WTC11 (cell line): ENCODE measurements at places on chromosomes 5 and 9. TPM values are rescaled to one million over a fixed set of nuclear protein-coding genes. Genes with fewer than 3 reads are reported as not detected.

The IL7R gene
- total RNA-seq = 0.57 to 1.1 TPM (median 0.62 TPM) in 3 replicates

The PRDM9 gene
- total RNA-seq = 0.15 TPM in 1 of 3 replicates, not detected in the others

DNA sequence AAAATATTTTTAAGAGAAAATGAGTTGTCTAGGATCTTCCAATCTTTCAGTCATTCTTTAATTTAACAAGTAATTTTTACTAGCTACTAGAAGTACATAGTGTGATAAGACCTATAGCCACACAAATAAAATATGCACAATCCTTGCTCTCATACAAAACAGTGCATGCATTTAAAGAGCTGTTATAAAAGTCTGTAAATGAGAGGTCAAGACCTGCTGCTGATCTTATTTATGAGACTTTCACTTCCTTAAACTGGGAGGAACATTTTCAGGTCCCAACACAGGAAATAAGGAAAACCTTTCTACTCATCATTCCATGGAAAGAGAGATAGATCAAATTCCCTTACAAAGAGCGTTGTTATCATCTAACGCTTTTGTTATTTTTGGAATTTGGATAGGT lies 54.2 kb upstream of the PAM start:
- no peak for DNase-seq
- peaks cover 10% of the 10 kb centered on the region for H3K4me1 ChIP-seq
- peaks cover 2% of the 10 kb centered on the region; the same call in 1 of the 2 replicates for H3K27me3 ChIP-seq
- no peak overlapping the region for H3K27ac ChIP-seq
- no peaks in the 10 kb centered on the region for H3K36me3 ChIP-seq

DNA sequence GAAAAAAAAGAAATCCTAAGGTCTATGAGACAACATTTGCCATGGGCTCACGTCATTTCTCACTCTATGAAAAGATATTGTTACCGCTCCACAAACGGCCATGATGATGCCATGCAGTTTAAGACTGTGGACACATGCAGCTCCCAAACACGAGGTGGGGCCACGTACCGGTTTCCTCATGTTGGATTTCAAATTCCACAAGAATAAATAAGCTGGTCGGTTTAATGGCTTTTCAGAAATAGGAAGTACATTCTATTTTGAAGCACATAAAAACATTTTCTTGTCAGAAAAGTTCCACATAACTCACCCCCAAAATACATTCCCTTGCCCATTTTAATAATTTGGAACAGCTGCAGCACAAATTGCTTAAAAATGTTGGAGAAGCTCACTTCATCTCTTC lies 130.6 kb downstream of the MYO10 start:
- no peak for DNase-seq
- no peaks in the 10 kb centered on the region for H3K36me3 ChIP-seq
- no peak overlapping the region for H3K4me3 ChIP-seq
- peaks cover 18% of the 10 kb centered on the region for H3K4me1 ChIP-seq
- no peaks in the 10 kb centered on the region for H3K27me3 ChIP-seq

The VCAN gene
- total RNA-seq = 275 to 286 TPM (median 276 TPM) in 3 replicates

The SHISAL2B gene
- 11.1 to 15.2 TPM (median 14.8 TPM) in 3 replicates for total RNA-seq

The NFX1 gene
- total RNA-seq = 25.4 to 30.9 TPM (median 26.5 TPM) in 3 replicates

The IL4 gene
- not detected in 3 replicates for total RNA-seq

GRCh38 chr5:82164977-82165713 lies 113.0 kb downstream of the RPS23 start:
- H3K4me1 ChIP-seq = peaks cover 43% of the 10 kb centered on the region
- no peaks in the 10 kb centered on the region for H3K36me3 ChIP-seq
- DNase-seq = peak; percentile 29
- no peaks in the 10 kb centered on the region for H3K27me3 ChIP-seq
- peak overlapping the region; percentile 74 for H3K27ac ChIP-seq
- no peak overlapping the region for H3K4me3 ChIP-seq

DNA sequence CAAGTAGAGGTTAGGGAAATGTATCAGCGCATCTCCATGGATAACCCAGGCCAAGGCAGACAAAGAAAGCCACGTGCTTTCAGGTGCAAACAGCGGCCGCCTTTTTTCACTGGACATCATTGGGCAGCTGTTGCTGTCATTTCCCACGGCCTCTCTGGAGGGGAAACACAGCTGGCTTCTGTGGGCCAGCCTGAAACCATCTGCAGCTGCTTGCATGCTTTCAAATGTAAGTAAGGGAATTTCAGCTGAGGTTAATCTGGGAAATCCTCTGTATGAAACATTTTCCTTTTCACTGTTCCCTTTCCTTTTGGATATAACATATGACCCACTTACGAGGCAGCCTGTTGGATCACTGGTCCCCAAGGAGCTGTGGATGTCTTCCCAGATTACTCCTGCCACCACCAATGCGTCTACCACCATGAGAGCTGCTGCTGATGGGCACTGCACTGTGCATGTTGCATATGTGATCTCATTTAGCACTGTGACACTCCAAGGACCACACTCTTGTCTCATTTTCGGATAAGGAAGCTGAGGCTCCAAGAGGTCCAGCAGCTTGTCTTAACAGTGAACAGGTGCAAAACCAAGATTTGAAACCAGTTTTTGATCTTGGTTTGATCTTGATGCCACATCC lies 106.3 kb downstream of the C9orf152 start:
- no peak for DNase-seq
- H3K4me3 ChIP-seq = no peak overlapping the region
- no peaks in the 10 kb centered on the region for H3K36me3 ChIP-seq

- H3K27me3 ChIP-seq = no peaks in the 10 kb centered on the region
- no peak overlapping the region for H3K4me3 ChIP-seq
- no peak for DNase-seq
- no peak overlapping the region for H3K27ac ChIP-seq
Observed at GRCh38 chr5:120886351-120886860, 422.3 kb downstream of the PRR16 start.

The APBA1 gene
- total RNA-seq = 0.34 to 0.94 TPM (median 0.44 TPM) in 3 replicates

The ZDHHC11 gene
- total RNA-seq = 21.4 to 37.5 TPM (median 37.3 TPM) in 3 replicates

GRCh38 chr9:119852390-119852789 lies 483.2 kb upstream of the BRINP1 start:
- no peaks in the 10 kb centered on the region for H3K4me1 ChIP-seq
- no peak overlapping the region for H3K27ac ChIP-seq
- H3K4me3 ChIP-seq = no peak overlapping the region
- peaks cover 2% of the 10 kb centered on the region; the same call in 1 of the 2 replicates for H3K27me3 ChIP-seq
- no peak for DNase-seq
- no peaks in the 10 kb centered on the region for H3K36me3 ChIP-seq

- DNase-seq = no peak
- H3K4me3 ChIP-seq = no peak overlapping the region
- no peak overlapping the region for H3K27ac ChIP-seq
- H3K4me1 ChIP-seq = peaks cover 10% of the 10 kb centered on the region
- H3K36me3 ChIP-seq = peaks cover 15% of the 10 kb centered on the region
Observed at GRCh38 chr9:16884952-16885513, 14.6 kb upstream of the BNC2 start.

The POLE3 gene
- 39.7 to 43.6 TPM (median 42.4 TPM) in 3 replicates for total RNA-seq

The SPATA31D4 gene
- total RNA-seq = not detected in 3 replicates

DNA sequence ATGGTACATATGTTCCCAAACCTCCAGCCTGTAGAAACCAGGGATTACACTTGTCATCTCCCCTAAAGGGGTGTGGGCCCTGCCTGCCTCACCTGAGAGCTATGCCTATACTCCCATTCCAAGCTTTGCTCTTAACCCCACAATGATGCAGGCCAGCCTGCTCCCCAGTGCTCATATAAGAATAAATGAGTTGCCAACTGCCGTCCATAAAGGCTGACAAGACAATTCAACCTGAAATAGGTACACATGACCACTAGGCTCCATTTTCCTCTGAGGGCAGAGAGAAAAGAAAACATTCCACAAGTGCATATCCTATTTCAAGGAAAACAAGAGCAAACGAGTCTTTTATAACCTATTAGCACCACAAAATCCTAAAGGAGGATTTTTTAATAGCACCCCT lies 28.4 kb downstream of the SKP1 start:
- H3K27me3 ChIP-seq = no peaks in the 10 kb centered on the region
- H3K4me3 ChIP-seq = no peak overlapping the region
- peak overlapping the region; percentile 60 for H3K27ac ChIP-seq
- no peak for DNase-seq
- no peaks in the 10 kb centered on the region for H3K4me1 ChIP-seq
- H3K36me3 ChIP-seq = peaks cover 29% of the 10 kb centered on the region

DNA sequence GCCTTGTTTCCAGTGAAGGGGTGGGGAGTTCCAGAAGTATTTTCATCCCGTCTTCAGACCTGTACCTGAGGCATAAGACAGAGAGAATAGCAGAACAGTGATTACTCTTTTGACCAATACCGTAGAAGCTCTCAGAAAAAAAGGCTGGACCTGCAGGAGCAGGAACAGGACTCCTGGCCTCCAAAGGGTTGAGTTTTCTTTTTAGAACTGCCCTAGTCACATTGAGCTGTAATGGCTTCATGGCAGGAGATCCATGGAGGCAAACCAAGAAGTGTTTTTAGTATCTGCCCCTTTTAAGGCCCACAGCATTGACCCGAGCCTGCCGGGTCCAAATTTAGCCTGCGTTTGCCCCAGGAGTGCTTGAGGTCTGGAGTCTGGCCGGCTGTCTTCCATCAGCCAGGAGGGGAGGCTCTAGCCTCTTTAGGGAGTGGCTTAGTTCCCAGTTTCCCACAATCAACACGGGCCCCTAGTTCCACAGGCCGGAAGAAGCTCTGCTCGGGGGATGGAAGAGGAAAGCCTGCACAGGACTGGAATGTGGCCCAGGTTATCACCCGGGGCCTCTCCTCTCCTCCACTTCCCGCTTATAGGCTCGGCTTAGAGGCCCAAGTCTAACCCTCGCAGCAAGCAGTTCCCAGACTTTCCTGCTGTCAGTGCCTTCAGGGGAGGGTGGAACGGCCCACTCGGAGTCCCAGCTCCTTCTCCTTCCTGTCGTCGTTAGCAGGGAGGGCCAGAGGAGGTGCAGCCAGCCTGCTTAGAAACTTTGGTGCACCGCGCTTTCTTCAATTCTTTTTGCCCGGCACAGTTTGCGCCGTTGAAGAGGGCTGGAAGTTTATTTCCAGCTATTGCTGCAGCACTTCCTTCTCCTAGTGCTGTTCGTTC lies 80.7 kb downstream of the C9orf152 start:
- peak overlapping the region; percentile 68 for H3K27ac ChIP-seq
- peak; percentile 48 for DNase-seq
- no peaks in the 10 kb centered on the region for H3K36me3 ChIP-seq
- H3K27me3 ChIP-seq = peaks cover 3% of the 10 kb centered on the region

- H3K4me3 ChIP-seq = no peak overlapping the region
- H3K4me1 ChIP-seq = peaks cover 12% of the 10 kb centered on the region
- DNase-seq = peak; percentile 14
- no peaks in the 10 kb centered on the region for H3K27me3 ChIP-seq
- H3K36me3 ChIP-seq = no peaks in the 10 kb centered on the region
Observed at GRCh38 chr5:82156874-82157273, 121.3 kb downstream of the RPS23 start.

- no peak overlapping the region for H3K27ac ChIP-seq
- DNase-seq = no peak
- no peak overlapping the region for H3K4me3 ChIP-seq
- no peaks in the 10 kb centered on the region for H3K4me1 ChIP-seq
- peaks cover 6% of the 10 kb centered on the region; the same call in 1 of the 2 replicates for H3K27me3 ChIP-seq
- H3K36me3 ChIP-seq = no peaks in the 10 kb centered on the region
Observed at GRCh38 chr5:137791799-137792198, 37.6 kb upstream of the HNRNPA0 start.
